ENCODE measurements at places on chromosomes 3 and 15.

DNA sequence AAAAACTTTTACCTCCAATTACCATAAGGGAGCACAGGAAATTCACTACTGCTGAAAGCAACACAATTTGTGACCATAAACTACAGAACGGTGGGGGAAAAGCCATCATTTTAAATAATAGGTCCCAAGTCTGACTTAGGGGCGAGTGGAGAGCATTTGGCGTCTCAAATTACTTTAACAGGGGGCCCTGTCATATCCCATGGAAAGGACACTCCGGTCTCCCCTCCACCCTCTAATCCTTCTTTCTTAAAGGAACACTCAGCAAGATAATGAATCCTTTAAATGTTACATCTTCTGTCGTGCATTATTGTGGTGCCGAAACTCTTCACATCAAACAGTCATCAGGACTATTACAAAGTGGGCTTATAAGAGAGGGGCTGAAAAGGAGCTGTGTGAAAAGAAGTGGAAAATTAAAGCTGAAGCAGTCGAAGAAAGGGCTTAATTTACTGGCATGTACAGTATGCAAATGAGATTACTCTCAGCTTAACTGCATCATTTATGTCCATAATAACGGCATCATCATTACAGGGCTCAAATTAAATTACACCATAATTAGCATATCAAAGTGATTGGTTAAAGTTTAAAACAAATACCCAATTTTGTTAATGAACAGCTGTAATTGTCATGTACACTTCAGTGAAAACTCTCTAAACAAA lies 342.2 kb downstream of the FOXP1 start:
- no peaks in the 10 kb centered on the region for H3K4me1 ChIP-seq
- no peaks in the 10 kb centered on the region for H3K27me3 ChIP-seq
- no peak overlapping the region for H3K27ac ChIP-seq
- DNase-seq, result no peak

DNA sequence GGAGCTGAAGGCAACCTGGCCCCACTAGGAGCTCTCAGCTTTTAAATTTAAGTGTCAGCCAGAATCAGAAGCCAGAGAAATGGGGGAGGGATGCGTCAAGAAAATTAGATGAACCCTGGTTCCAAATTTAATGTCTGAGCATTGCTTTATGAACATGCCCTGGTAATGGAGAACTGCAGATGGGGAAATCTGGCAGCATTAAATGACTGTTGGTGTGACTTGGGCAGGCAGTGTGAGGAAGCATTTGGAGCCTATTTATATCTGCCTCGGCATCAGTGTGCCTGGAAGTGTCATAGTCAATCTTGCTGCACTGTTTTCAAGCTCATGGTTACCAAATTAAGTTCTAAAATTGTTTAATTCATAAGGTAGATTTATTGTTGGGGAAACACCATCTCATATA lies 29.0 kb downstream of the NME9 start:
- no peaks in the 10 kb centered on the region for H3K27me3 ChIP-seq
- H3K27ac ChIP-seq, result no peak overlapping the region
- DNase-seq, result no peak
- H3K4me1 ChIP-seq, result peaks cover 24% of the 10 kb centered on the region

- H3K27me3 ChIP-seq, result no peaks in the 10 kb centered on the region
- DNase-seq, result no peak
- H3K27ac ChIP-seq, result no peak overlapping the region
- no peak overlapping the region for H3K4me3 ChIP-seq
Observed at GRCh38 chr3:111904376-111905241, 45.5 kb downstream of the PHLDB2 start.

DNA sequence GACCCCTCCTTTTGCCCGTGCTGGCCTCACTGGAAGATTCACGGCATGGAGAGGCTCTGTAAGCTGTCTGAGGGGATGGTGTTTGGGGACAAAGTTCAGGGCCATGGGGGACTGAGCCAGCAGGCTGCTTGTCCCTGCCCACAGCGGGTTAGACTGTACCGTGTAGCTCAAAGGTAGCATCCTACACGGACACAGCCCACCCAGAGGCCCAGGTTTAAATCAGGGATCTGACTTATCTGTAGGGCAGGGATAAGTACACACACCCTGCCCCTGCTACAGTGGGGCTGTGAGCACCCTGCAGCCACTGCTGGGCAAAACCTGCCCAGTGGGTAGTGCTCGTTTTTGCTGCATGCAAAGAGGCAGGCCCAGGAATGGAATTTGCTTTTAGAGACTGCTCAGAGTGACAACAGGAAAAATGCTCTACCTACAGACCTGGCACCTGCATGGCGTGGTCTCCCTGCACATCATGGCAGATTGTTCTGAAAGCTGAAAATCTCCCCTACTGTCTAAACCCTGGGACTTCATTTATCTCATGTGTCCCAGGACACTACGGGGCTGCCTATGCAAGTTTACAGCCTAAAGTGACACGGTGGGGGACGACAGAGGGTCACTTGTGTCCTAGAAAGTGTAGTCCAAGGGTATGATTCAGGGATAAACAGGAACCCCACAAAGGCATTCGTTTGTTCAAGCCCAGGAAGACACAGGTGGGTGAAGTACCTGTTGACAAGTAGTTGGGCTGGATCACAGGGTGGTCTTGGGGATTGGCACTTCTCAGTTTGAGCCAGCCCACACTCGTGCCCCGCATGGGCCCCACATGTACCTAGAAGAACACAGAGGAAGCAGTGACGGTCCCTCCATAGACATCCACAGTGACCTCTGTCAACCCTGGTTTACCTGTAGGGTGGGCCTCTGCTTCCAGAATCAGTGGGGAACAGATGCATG lies 27.7 kb downstream of the CHDH start:
- H3K4me3 ChIP-seq, result no peak overlapping the region
- H3K36me3 ChIP-seq, result no peaks in the 10 kb centered on the region
- DNase-seq, result peak; percentile 4

DNA sequence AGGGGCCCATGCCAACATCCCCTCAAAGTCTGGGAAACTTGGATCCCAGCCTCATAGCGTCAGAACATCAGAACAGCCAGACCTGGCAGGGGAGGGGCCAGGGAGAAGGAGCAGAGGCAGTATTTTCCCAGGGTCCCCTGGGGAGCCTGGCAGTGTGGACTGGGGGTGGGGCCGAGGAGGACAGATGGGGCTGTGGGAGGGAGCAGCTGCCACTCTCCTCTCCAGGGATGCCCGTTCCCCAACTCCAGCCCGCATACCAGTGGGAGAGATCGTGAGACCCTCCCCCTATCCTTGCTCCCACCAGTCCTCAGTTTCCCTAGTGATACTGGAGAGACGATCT lies 6.5 kb upstream of the DNAJB8 start:
- no peak for DNase-seq
- H3K4me1 ChIP-seq, result peaks cover 2% of the 10 kb centered on the region
- H3K27ac ChIP-seq, result no peak overlapping the region
- no peaks in the 10 kb centered on the region for H3K36me3 ChIP-seq
- peaks cover 27% of the 10 kb centered on the region for H3K27me3 ChIP-seq

GRCh38 chr3:88188436-88188835 lies 38.7 kb downstream of the C3orf38 start:
- no peaks in the 10 kb centered on the region for H3K36me3 ChIP-seq
- peaks cover 4% of the 10 kb centered on the region for H3K4me1 ChIP-seq
- H3K27ac ChIP-seq, result no peak overlapping the region
- DNase-seq, result no peak
- peaks cover 14% of the 10 kb centered on the region for H3K27me3 ChIP-seq

DNA sequence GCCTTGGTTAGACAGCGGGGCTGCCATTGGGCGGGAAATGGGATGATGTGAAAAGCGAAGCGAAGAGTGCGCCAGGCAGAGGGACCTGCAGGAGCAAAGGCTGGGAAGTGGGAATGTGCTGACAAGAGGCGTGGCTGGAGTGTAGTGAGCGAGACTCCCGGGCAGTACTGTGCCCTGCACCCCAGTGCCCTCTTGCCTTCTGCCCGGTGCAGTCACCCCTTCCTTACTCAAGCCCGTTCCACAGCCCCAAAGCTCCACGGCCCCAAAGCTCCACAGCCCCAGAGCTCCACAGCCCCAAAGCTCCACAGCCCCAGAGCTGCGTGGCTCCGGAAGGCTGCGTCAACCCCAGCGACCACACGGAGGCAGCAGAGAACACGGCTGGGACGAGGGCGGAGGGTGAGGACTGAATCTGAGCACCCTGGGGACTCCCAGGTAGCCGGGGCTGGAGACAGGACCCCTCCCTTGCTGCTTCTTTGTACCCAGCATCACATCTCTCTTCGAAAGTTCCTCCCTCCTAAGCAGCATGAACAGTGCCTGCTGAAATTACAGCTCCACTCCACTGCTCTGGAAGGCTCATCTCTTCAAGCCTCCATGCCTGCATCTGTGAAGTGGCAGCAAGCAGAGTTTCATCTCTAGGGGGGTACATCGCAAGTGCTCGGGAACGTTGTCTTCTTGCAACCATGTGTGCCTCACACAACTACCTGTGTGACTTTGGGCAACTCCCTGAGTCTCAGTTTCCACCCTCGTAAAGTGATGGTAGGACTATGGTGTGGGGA lies 108.9 kb downstream of the FBLN2 start:
- DNase-seq, result peak; percentile 68
- H3K4me1 ChIP-seq, result peaks cover 33% of the 10 kb centered on the region
- no peak overlapping the region for H3K4me3 ChIP-seq

GRCh38 chr3:45499529-45499928 lies 95.0 kb upstream of the LIMD1 start:
- no peak overlapping the region for H3K27ac ChIP-seq
- no peaks in the 10 kb centered on the region for H3K27me3 ChIP-seq
- DNase-seq, result no peak
- no peak overlapping the region for H3K4me3 ChIP-seq

DNA sequence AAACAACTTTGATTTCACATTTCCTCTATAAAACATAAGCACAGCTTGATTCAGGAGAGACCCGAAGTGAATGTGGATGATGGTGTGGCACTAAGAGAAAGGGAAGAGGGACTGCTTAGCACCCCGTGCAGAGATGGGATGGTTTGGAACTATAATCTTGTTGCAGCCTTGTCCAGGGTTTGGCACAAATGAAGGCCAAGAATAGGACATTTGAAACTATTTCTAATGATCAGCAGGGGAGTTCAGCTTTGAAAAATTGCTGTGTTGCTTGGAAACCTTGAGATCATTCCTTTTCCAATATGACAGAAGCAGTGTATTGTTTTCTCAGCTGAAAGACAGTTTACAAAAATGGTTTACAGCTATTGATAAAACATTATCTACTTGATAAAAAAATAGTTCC lies 49.7 kb downstream of the ASB7 start:
- H3K4me3 ChIP-seq, result no peak overlapping the region
- peaks cover 4% of the 10 kb centered on the region for H3K36me3 ChIP-seq
- no peaks in the 10 kb centered on the region for H3K4me1 ChIP-seq
- H3K27me3 ChIP-seq, result no peaks in the 10 kb centered on the region

DNA sequence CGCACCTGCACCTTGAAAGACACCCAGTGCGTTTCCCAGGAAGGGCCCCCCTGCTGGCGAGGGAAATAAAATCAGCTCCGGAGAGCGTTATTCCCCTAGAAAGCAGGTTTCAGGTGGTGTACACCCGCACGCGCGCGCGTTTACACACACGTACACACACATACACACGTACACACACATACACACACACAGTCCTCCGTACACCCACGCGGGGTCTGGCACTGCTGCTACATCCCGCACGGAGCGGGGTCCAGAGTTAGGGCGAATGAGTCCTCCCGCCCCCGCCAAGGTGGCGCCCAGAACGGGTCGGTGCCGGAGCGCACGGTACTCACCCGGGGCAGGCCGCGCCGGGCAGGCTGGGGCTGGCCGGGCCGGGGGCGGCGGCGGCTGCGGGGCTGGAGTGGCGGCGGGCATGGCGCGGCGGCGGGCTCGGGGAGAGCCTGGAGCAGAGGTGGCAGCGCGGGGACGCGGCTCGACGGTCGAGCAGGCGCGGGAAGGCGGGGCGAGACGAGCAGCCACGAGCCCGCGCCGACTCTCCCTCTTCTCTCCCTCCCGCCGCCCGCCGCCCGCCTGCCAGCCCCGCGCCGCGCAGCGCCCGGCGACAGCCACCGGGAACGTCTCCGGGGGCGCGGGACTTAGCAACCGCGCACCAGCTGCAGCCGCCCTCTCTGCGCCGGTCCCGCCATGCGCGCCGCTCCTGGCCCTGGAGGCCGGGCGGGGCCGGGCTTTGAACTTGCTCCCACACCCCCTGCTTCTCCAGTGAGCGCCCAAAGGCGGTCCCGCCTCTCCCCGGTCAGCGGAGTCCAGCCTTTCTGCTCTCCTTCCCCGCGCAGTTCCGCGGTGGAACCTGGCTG lies at the start of gene DCLK3:
DCLK3 (minus strand) TSS at position 704 of the 854 bp plus-strand sequence; CDS start at position 414, 290 bp downstream.
- peaks cover 68% of the 10 kb centered on the region for H3K27me3 ChIP-seq
- no peak within 1 kb of the TSS for H3K4me3 ChIP-seq
- H3K4me1 ChIP-seq, result peaks cover 4% of the 10 kb centered on the region
- H3K36me3 ChIP-seq, result peaks cover 2% of the 10 kb centered on the region
- no peak for DNase-seq

GRCh38 chr3:141368062-141368924 lies at the start of gene ZBTB38:
Gene ZBTB38, plus strand, starts transcription at chr3:141368504. Its CDS starts 73,885 bp downstream, at chr3:141442389.
- H3K27me3 ChIP-seq, result peaks cover 1% of the 10 kb centered on the region
- DNase-seq, result no peak
- H3K4me3 ChIP-seq, result no peak within 1 kb of the TSS
- H3K4me1 ChIP-seq, result peaks cover 26% of the 10 kb centered on the region
- peaks cover 2% of the 10 kb centered on the region for H3K36me3 ChIP-seq

DNA sequence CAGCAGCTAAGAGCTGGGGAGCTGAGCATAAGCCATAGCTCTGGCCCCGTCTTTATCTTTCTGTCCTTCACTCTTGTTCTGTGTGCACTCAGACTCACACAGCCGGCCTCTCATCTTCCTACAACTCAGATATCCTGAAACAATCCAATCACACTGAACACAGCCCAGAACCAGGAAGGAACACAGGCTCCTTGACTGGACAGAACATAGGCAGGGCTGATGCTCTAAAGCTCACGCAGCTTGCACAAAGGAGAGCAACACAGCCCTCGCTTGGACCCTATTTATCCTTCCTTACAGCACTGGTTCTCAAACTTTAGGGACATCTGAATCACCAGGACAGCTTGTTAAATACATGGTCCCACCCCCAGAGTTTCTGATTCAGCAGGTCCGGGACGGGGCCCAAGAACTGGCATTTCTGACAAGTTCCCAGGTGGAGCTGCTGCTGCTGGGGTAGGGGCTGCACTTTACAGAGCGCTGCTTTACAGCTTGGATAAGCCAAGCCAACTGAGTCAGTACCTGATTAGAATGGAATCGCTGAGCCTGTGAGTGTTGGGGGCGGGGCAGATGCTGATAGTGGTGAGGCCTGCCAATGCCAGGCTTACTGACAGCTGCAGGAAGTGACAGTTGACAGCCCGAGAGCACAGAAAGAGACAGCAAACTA lies 65.1 kb downstream of the MRPL46 start:
- no peaks in the 10 kb centered on the region for H3K4me1 ChIP-seq
- no peak for DNase-seq
- no peak overlapping the region for H3K4me3 ChIP-seq

DNA sequence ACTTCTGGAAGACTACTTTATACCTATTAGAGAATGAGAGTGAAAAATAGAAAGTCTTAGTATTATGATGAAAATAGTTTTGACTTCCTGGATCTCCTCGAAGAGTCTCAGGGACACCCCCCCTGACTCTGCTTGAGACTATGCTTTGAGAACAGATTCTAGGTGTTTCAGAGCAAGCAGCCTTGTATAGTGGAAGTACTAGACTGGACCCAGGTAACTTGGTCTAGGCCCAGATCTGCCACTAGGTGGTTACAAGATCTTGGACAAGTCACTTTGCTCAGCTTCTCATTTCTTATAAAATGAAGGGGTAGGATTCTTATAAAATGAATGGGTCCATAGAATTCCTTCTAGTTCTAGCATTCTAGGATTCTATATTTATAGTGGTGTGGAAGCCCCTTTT lies 9.1 kb downstream of the ABHD5 start:
- DNase-seq, result no peak
- H3K4me3 ChIP-seq, result no peak overlapping the region
- H3K27me3 ChIP-seq, result no peaks in the 10 kb centered on the region
- H3K27ac ChIP-seq, result no peak overlapping the region
- H3K36me3 ChIP-seq, result peaks cover 34% of the 10 kb centered on the region

- no peaks in the 10 kb centered on the region for H3K36me3 ChIP-seq
- H3K4me3 ChIP-seq, result no peak overlapping the region
- no peaks in the 10 kb centered on the region for H3K27me3 ChIP-seq
- H3K4me1 ChIP-seq, result peaks cover 53% of the 10 kb centered on the region
Observed at GRCh38 chr15:73930790-73931281, 4.6 kb downstream of the LOXL1 start.

Measured in activated CD4-positive, alpha-beta memory T cell treated with anti-CD3 and anti-CD28 coated beads, Interleukin-2, amount 10 ng/mL, durations not matched to agents 7 days and 5 days (primary cell).